Kidney epithelial cell (primary cell): ENCODE measurements at places on chromosomes 5 and 9. TPM values are rescaled to one million over a fixed set of nuclear protein-coding genes. Genes with fewer than 3 reads are reported as not detected.
A peak's percentile ranks its signal among the peaks of the same experiment; 100 is the strongest.

GRCh38 chr5:135130261-135131215, 96.5 kb upstream of the PITX1 start:
- no peak for DNase-seq

DNA sequence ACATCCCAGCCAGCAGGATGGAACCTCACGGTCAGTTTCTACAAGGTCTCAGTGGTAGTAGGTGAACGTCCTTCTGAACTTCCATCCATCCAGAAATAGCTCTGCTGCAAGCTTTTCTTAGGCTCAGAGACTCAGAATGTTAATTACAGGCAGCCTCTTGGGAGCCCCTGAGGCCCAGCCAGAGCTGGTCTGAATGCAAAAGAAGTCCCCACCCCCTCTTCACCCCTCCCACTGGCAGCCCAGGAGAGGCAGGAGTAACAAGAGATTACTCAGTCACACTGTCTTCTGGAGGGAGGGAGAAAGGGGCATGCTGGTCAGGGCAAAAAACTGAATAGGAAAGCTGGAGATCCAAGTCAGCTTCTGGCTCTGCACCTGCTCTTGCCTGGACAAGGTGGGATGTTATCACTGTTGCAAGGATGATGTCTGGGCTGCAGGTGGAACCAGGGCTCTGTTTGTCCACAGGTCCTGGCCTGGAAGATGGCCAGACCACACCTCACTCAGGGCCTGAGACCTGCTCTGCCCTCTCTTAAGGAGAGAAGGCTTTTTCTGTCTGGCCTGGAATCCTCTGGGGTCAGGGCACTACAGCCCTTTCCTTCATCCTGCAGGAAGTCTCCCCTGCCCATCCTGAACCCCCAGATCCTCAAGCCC, 9.1 kb downstream of the ENHO start:
- no peak for DNase-seq

DNA sequence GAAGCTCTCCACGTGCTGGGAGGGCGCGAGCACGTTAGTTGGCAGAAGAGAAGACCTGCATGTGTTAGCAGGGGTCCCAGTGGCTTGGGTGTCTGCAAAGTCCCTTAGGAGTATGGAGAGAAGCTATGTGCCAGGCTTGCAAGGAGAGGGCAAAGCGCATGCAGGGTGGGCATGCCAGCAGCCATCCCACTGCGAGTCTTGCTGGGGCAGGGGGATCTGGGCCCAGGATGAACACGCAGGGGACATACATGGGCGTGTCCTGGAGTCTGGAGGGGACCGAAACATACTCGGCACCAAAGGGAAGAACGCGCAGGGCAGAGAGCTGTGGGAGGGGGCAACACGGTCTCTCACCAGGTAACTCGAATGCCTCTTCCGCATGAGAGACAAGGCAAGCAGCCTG, 43.6 kb upstream of the IPPK start:
- DNase-seq: no peak

GRCh38 chr5:62631909-62632580, 53.4 kb downstream of the LRRC70 start:
- no peak for DNase-seq

GRCh38 chr5:76813982-76814562, 4.8 kb upstream of the F2RL1 start:
- peak; percentile 94 for DNase-seq

DNA sequence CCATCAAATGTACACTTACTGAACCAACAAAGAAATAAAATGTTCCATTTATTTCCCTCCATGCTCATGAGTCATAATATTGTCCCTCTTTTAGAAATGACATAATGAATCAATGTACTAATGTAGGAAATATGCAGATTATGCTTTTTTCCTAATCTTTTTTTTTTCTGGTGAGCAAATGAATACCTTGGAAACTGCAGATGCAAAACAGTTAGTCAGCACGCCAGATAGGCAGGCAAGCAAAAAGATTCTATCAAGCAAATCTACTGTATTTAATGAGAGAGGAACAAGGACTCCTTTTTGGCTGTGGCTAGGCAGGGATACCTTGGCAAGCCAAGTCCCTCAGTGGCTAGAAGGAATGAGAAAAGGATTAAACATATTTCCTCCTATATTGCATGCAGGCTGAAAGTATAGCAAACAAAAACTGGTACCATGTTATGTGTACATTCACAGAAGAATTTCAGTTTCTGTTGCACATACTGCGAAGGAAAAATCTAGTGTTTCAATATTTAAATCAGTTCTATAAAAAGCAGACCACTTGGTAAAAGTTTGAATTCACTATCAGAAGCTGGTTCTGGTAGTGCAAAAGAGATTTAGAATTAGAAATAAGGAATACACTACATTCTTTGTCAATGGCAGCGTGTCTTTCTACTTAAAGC, 605.4 kb downstream of the TLE1 start:
- no peak for DNase-seq

- no peak for DNase-seq
Observed at GRCh38 chr9:4537581-4537980, 47.3 kb downstream of the SLC1A1 start.

GRCh38 chr9:108615152-108615551, 240.6 kb downstream of the ACTL7B start:
- DNase-seq: no peak

DNA sequence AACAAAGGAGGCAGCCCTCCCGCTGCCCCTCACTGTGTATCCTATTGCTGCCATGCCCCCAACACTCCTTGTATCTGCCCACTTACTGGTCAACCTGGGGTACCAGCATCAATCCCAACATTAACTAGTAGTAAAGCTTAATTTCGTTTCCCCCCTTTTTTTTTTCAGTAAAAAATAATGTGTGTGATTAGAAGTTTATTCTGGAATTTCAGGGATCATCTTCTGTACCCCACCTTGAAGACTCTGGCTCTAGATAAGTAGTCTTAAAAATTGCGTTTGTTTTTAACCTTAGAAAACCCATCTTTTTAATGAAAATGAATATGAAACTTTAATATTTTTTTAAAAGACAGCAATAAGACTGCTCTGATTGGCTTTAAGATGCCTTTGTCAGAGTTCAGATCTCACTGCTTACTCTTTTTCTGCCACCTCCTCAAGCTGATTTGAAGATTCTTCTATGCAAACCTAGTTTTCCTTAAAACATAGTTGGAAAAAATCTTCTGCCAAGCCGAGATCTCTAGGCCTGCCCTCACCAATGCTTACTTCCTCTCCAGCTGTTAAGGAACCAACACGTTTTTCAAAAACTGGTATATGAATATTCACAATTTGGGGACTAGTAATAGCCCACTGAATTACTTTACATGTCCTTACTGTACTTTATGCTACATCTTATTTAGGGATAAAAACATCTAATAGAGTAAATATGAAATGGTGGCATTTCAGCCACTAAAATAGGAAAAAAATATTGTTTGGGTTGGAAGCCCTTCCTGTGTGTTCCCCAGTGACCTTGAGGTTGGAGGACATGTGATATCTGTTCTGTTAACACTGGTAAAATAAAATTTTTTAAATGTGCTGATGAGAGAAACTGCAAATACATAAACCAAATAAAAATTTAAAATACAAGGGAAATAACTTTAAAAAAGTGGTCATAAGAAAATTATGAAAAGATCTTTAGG, 4.0 kb upstream of the RHOBTB3 start:
- DNase-seq: no peak

DNA sequence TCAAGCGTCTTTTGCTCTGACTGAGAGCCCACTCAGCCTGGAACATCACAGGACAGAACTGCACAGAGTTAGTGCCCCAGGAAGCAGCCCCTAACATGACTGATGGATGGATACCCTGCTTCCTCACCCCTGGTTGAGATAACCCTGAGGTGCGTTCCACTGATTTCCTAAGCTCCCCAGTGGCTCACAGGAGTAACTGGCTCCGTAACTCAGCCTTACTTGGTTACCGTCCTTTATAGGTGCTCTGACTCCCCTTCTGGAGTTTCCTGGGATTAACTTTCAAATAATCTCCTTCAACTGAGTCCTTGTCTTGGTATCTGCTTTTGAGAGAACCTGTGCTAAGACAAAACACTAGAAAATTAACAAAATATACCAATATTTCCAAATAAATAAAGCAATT, 449.5 kb downstream of the AGTPBP1 start:
- DNase-seq: no peak

DNA sequence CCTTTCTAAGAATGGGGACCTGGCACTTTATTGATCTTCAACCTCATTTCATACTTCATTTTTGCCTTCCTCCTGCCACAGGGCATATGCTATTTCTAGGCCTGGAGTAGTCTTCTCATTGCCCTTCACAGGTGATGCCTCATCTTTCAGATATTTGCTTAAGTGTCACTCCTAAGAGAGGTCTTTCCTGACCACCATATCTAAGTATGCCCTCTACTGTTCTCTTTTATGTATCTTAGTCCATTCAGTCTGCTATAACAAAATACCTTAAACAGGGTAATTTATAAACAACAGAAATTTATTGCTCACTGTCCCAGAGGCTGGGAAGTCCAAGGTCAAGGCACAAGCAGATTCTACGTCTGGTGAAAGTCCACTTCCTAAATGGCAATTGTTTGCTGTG, 99.1 kb downstream of the ADAMTS6 start:
- no peak for DNase-seq

- DNase-seq: no peak
Observed at GRCh38 chr9:80146466-80146865, 574.7 kb downstream of the TLE4 start.

- DNase-seq: no peak
Observed at GRCh38 chr5:150734579-150735384, 24.0 kb downstream of the DCTN4 start.

- no peak for DNase-seq
Observed at GRCh38 chr5:126443374-126443851, 20.2 kb downstream of the GRAMD2B start.

DNA sequence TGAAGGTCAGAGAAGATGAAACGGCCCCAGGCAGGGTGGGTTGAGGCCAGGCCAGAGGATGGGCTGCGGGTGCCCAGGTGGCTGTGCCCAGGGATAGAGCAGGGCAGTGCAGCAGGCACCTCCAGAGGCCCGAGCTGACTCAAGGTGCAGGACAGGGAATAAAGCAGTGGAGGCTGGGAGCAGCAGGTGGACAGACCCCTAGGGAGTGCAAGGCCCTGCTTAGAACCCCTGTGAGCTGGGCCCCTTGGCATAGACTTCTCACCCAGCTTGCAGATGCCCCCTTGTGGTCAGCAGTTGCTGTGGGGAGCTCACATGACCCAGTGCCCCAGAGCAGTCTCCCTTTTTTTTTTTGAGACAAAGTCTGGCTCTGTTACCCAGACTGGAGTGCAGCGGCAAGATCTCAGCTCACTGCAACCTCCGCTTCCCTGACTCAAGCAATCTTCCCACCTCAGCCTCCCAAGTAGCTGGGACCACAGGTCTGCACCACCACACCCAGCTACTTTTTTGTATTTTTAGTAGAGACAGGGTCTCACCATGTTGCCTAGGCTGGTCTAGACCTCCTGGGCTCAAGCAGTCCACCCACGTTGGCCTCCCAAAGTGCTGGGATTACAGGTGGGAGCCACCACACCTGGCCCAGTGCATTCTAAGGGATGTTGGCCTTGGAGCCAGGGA, 118.8 kb downstream of the WNK2 start:
- no peak for DNase-seq

GRCh38 chr5:40714001-40714400, 34.3 kb downstream of the PTGER4 start:
- no peak for DNase-seq

DNA sequence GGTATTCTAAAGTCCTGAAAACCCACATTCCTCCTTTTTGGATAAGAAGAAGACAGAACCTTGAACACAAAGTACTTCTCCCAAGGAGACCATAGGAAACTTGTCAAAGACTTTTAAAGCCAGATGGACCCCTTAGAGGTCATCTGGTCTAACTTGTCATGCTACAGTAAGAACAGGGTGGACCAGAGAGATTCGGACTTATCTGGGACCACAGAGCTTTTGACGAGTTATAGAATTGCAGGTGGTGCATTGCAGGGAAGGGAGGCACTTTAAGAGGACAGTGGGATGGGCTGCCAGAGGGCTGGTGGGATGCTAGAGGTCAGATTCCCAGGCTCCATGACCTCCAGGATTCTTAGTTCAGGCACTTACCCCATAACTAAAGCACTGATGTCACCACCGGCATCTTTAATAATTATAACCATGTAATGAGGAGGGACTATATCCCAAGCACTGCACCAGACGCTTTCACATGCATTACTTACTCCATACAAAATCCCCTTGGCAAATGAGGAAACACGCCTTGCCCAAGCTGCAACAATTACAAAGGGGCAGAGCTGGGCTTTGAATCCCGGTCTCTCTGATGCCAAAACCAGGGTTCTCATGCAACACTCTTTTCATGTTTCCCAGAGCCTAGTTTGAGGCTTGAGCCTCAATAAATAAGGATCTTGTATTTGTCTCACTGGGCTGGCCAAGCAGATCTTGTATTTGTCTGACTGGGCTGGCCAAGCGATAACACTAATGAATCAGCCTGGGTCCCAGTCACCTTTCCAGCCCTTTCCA, 12.8 kb upstream of the GPX3 start:
- no peak for DNase-seq

- no peak for DNase-seq
Observed at GRCh38 chr9:127700594-127701255, 6.1 kb upstream of the CFAP157 start.

GRCh38 chr9:6955251-6955921, 197.6 kb downstream of the KDM4C start:
- DNase-seq: no peak

DNA sequence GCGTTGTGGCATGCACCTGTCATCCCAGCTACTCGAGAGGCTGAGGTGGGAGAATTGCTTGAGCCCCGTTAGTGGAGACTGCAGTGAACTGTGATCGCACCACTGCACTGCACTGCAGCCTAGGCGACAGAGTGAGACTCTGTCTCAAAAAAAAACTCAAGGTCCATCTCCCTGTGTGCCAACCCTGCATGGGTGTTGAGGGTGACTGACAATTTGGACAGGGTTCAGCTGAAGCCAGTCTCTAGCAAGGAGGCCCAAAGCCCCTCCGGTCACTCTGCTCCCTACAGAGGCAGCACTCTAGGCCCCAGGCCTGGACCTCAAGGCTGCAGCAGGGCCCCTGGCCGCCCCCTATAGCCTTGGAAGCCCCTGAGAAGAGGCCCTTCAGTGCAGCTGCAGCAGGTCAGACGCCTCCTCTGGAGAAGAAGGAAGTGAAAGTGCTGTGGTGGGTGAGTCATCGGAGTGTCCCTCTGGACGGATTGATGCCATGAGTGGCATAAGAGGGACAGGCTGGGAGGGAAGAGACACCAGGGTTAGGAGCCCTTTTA, 39.2 kb upstream of the NEK6 start:
- no peak for DNase-seq

DNA sequence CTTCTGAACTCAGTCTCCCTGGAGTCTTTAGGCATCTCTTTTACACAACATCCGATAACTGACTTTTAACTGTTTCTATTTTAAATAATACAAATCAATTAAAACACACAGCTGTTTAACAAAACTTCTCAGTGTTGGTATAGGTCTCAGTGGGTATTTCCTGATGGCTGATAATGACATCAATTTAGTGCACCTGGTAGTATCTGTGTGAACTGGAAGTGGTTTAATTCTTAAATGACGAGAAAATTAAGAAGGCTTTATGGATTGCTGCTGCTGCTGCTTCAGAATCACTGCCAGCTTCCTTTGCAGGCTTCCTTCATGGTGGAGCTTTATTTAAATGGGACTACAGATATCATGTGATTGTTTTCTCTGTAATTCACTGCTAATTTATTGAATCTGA, 92.3 kb downstream of the RPS23 start:
- no peak for DNase-seq

The MATR3 gene
- total RNA-seq: 219 and 266 TPM in 2 replicates

The TMCO6 gene
- 35.6 and 66.8 TPM in 2 replicates for total RNA-seq

The FAM174A gene
- total RNA-seq: 20.3 and 22.2 TPM in 2 replicates

The PCDHB10 gene
- total RNA-seq: 1.6 and 3.4 TPM in 2 replicates

The F12 gene
- total RNA-seq: 4.0 and 5.1 TPM in 2 replicates

The SPATA31A3 gene
- not detected in 2 replicates for total RNA-seq

The CLIC3 gene
- total RNA-seq: 0.75 TPM in 1 of 2 replicates, not detected in the other
